ENCODE measurements at places on chromosomes 6 and 20.
A peak's percentile ranks its signal among the peaks of the same experiment; 100 is the strongest.

GRCh38 chr6:167572841-167573271 is 248.0 kb downstream of the TTLL2 start:
- DNase-seq = no peak

DNA sequence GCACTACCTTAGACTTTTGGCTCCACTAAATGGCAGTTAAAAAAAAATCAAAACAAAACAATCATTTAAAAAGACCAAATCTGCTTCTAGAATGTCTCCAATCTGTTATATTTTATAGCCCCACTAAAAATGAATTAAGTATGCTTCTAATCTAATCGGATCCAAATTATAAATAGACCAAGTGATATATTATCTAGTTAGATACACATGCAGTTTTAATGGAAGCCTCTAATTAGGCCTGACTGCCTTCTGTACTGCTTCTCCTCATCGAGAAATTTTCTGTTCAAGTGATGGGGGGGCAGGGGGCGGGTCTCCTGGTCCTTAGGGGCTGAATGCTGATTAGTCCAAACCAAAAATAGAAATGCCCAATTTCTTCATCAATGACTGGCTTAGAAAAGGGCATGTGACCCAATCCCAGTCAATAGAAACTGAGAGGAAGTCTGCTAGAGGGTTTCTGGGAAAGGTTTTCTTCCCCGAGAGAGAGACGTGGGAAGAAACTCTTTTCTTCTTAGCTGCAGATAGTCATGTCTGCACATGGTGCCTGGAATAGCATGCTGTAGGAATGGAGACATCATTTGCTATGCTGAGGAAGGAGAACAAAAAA is 6.9 kb downstream of the SESN1 start:
- DNase-seq = no peak

DNA sequence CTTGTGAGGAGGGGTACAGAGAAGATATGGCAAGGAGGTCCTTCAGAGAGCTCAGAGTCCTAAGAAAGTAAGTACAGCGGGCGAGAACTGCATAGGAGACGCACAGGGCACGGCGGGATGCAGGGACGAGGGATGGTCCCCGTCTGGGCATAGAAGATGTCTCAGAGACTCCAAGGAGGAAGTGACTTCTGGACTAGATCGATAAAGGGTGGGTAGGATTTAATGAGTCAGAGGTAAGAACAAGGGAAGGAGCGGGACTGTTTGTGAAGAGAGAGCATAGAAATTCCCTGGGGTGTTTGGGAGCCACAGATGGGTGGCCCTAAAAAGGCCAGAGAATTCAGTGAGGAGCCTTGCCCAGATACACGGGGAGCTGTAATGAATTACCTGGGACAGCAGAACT is 69.1 kb downstream of the FAM120B start:
- no peak for DNase-seq

DNA sequence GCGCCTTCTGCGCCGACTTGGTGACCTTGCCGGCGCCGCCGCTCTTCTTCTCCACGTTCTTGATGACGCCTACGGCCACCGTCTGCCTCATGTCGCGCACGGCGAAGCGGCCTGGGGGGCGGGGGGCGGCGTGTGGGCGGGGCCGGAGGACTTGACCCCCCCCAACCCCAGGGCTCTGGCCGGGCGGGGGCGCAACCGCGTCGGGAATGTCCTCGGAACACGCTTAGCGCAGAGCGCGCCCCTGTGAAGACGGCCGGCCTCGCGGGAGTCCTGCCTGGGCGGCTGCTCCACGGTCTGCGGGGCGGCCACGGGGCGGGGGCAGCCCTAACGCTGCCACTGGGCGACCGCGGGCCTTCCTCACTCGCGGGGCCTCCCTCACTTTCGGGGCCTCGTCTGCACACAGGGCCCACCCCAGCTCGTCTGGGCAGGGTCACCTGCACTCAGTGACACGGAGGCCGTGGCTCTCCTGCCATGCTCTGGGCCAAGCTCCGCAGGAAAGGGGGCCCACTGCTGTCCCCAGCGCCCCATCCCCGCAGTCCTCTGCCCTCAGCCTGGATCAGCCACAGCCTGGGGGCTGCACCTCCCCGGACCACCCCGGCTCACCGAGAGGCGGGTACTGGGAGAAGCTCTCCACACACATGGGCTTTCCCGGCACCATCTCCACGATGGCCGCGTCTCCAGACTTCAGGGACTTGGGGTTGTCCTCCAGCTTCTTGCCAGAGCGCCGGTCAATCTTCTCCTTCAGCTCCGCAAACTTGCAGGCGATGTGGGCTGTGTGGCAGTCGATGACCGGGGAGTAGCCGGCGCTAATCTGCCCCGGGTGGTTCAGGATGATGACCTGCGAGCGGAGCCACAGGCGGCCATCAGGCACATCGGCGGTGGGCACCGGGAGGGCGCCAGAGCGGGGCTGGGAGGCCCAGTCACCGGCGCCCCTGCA is 10.3 kb downstream of the EEF1A2 start:
- DNase-seq = no peak

DNA sequence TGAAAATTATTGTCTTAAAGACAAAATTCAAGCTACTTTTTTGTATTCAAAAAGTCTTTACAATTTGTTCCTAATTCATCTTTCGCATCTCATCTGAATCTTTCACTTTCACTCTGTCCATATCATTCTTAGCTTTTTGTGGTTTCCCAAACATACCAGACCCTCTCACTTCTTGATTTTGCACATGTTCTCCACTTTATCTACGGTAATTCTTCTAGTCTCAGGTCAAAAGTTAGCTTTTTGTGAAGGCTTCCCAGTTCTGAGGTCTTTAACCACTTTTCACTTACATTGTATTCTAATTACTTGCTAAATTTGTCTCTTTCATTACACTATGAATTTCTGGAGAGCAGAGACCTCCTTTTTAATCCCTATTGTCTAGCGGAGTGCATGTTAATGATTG is 34.6 kb upstream of the EPHA7 start:
- DNase-seq = no peak

DNA sequence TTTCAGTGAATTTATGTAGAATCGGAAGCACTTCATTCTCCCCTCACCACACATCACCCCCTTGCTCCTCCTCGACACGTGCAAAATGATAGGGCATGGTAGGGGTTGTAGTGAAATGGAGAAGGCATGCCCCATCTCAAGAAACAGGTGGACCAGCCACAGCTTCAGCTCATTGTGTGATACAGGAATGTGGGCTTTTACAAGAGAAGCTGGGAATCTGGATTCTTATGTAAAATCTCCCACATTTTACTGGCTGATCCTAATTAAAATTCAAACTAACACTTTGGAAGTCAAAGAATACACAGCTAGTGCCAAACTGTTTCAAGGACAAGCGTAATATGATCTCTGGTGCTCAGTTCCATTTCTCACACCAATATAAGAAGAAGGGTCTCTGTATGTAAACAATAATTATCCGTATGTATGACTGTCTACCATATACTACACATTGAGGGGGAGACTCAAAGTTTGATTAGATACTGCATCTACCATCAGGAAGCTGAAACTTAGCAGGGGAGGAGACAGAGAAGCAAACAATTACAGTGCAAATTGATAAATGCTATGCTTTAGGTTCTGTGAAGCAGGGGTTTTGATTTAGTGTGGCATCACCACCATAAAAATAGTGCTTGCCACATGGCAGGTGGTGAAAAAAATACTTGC is 24.3 kb upstream of the KIAA0408 start:
- DNase-seq = no peak

- no peak for DNase-seq
These were observed 126.4 kb downstream of the MMUT start for GRCh38 chr6:49336514-49337131.

- DNase-seq = no peak
These were observed 19.8 kb upstream of the LRFN2 start for GRCh38 chr6:40606981-40607380.

- DNase-seq = no peak
These were observed 346.5 kb downstream of the CD83 start for GRCh38 chr6:14464055-14464454.

GRCh38 chr6:26233649-26234420 is 131.2 kb upstream of the BTN3A2 start:
- DNase-seq = peak; percentile 81

GRCh38 chr6:29502181-29502580 is 14.4 kb upstream of the MAS1L start:
- DNase-seq = no peak

DNA sequence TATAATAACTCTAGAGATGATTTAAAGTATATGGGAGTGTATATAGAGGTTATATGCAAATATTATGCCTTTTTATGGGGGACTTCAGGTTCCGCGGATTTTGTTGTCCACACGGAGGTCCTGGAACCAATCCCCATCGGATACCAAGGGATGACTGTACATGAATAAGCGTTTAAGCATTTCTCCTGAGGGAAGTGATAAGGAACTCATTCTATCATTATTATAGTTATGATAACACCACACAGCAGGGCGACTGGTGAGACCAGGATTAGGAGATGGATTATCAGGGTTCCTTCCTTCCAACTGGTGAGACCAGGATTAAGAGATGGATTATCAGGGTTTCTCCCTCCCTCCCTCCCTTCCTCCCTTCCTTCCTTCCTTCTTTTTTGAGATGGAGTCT is 6.6 kb downstream of the ECI2 start:
- DNase-seq = no peak

GRCh38 chr6:113315165-113315564 is 542.0 kb upstream of the MARCKS start:
- DNase-seq = no peak

DNA sequence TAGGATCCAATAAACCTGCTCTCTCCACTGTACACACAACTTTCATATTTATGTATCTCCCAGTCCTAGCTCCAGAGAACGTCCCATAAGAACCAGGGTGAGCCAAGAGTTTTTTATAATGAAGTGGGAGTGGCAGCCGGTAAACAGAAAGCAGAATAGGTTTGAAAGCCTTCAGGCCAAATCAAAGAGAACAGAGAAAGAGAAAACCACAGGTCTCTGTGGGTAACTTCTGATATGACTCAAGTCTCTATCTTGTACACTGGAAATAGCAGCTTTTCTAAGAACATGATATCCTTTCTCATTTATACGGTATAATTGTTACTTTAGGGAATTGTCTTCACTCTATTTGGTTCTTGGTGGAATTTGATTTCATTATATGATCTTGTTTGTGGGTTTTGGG is 273.6 kb downstream of the PACRG start:
- no peak for DNase-seq

DNA sequence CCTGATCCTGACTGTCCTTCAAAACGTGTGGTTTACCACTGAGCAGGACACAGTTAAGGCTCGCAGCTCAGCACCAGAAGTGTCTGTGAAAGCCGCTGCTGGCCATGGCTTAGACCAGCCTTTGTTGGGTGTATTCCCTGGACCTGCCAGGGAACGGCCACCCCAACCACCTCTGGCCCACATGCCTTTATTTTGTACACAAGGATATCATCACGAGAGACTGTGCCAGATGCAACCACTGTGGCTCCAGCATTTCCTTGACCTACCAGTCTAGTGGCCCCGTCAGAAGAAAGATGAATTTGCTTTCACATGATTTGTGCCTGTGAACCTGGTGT is 49.2 kb upstream of the FOXQ1 start:
- DNase-seq = no peak

- DNase-seq = no peak
These were observed 110.2 kb downstream of the LAMA2 start for GRCh38 chr6:128993166-128993565.

DNA sequence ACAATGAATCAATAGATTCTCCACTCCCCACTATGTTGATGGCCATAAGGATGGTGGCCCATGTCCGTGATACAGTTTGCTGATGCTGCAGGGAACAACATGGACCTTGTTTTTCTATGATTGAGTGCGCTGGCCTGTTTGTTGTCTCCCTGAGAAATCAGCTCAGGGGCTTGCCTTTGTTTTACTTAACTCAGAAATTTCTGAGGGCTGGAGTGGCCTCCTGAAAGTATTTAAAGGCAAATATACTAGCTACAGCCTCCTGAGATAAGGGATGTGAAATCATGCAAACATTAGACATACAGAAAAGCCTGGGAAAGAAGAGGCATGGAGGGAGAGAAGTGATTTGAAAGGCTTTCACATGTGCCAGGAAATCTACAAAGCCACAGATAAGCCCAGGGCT is 170.3 kb upstream of the FLRT3 start:
- no peak for DNase-seq
